ENCODE measurements at places on chromosomes 4 and X.

DNA sequence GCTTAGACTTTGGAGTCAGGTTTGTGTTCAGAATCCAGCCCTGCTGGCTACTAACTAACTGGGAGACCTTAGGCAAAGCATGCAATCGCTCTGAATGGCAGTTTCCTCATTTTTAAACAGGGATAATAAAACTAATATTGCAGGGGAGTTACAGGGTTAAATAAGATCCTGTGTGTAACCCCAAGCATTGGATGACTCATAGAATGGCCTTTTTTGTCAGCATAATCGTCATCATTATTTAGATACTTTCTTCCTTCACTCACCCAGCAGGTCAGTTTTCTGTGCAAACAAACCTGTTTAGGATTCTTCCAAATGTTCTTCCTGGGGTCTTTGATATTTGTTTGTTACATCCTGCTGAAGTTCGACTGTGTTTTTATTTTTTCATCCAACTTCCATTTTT is 208.2 kb downstream of the EVC2 start:
- H3K27ac ChIP-seq = no peak overlapping the region
- no peaks in the 10 kb centered on the region for H3K27me3 ChIP-seq
- no peaks in the 10 kb centered on the region for H3K36me3 ChIP-seq
- no peaks in the 10 kb centered on the region for H3K4me1 ChIP-seq

GRCh38 chr4:148312956-148313490 is 129.2 kb downstream of the NR3C2 start:
- H3K27ac ChIP-seq = no peak overlapping the region
- H3K4me1 ChIP-seq = no peaks in the 10 kb centered on the region
- no peak for DNase-seq
- no peaks in the 10 kb centered on the region for H3K27me3 ChIP-seq
- H3K36me3 ChIP-seq = peaks cover 2% of the 10 kb centered on the region
- no peak overlapping the region for H3K4me3 ChIP-seq

DNA sequence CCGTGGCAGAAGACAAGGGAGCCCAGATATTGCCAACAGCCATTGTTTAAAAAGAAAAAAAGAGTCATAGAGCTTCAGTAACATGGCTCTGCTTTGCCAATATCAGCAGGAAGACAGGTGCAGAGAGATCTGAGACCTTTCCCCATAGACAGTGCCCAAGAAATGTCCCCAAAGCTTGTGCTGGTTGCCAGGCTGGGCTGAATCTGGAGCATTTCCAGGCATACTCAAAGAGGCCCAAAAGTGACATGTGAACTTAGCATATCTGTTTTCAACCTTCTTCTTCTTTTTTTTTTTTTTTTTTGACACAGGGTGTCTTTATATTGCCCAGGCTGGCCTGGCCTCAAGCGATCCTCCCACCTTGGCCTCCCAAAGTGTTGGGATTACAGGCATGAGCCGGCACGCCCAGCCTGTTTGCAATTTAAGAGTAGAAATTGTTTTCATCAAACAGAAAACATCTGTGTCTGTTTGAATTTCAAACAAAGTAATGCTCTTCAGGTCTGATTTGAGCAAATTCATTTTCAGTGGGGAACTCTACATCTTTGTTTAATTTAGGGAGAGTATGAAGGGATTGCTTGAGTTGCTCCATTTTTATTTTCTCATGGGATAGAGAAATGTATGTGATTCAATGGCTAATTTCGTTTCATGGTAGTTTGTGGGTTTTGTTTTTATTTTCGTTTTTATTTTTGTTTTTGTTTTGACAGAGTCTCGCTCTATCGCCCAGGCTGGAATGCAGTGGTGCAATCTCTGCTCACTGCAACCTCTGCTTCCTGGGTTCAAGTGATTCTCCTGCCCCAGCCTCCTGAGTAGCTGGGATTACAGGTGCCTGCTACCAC is 56.6 kb upstream of the RBM47 start:
- DNase-seq = no peak
- no peak overlapping the region for H3K27ac ChIP-seq
- peaks cover 28% of the 10 kb centered on the region for H3K4me1 ChIP-seq
- H3K4me3 ChIP-seq = no peak overlapping the region
- H3K36me3 ChIP-seq = peaks cover 7% of the 10 kb centered on the region

DNA sequence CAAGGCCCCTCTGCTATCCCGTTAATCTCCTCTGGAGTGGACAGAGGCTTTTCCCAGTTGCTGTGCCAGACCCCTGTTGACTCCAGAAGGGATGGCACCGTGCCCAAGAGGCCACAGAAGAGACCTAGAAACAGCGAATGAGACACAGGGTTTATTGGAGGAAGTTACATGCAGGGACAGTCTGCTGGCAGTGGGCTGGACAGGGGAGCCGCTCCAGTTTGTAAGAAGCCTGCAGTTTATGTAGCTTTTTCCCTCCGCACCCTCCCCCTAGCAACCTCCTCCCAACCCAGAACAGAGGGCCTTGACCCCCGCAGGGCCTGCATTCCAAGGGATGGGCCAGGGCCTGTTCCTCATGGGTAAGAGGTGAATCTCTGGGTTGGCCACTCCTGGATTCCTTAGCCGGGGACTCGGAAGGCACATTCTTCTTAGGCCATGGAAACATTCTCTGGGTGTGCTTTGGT is 216.8 kb upstream of the PSAPL1 start:
- H3K4me1 ChIP-seq = peaks cover 73% of the 10 kb centered on the region
- no peak for DNase-seq
- peaks cover 3% of the 10 kb centered on the region for H3K27me3 ChIP-seq

GRCh38 chr4:37661772-37662171 is 24.4 kb downstream of the RELL1 start:
- H3K27me3 ChIP-seq = no peaks in the 10 kb centered on the region
- peaks cover 52% of the 10 kb centered on the region for H3K36me3 ChIP-seq
- no peak for DNase-seq
- no peak overlapping the region for H3K27ac ChIP-seq
- no peak overlapping the region for H3K4me3 ChIP-seq
- H3K4me1 ChIP-seq = peaks cover 46% of the 10 kb centered on the region

All from activated CD8-positive, alpha-beta memory T cell treated with anti-CD3 and anti-CD28 coated beads, Interleukin-2, amount 10 ng/mL, durations not matched to agents 7 days and 5 days (primary cell).